ENCODE measurements at places on chromosomes 5 and 9.
A peak's percentile ranks its signal among the peaks of the same experiment; 100 is the strongest.

- peak; percentile 10 for DNase-seq
Observed at GRCh38 chr5:79689541-79690466, at the start of gene CMYA5. TSS of gene CMYA5 (plus strand) at chr5:79689836. CDS start at chr5:79689908, 72 bp downstream.

- DNase-seq = no peak
Observed at GRCh38 chr9:115416299-115416698, 298.3 kb upstream of the TNC start.

- DNase-seq = peak; percentile 43
Observed at GRCh38 chr9:129609486-129610212, 11.3 kb downstream of the C9orf50 start.

DNA sequence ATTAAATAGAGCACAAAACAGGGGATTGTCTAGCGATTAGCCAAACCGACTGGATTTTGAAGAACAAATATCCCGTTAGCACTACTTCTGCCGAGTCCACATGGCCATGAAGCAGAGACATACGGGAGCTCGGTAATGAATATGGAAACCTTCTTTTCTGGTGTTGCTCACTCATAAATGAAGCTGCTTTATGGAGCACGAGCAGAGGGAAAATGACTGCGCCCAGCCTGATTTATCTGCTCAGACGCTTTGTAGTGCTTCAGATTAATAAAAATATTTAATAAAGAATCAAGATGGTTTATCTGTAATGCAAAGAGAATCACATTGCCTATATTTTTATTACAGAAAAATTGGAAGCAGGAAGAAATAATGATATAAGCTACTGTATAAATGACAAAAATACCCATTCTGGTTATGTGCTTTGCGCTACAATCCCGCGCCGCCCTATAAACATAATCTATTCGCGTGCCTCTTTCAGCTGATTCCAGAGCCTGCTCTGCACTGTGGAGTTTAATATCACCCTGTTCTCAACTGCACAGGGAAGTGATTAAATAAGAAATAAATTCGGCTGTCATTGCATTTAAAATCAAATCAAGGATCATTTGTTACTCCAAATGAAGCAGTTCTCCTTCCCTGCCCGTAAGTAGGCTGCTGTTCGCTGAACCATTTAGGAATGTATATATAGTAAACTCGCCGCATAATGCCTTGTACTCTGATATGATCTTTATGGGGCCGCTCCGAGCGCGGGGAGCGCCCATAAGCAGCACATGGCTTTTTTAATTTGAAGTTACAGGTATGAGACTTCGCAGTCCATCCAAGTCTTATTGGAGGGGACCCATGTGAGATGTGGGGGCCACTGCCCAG, 22.3 kb upstream of the UBAC1 start:
- no peak for DNase-seq

DNA sequence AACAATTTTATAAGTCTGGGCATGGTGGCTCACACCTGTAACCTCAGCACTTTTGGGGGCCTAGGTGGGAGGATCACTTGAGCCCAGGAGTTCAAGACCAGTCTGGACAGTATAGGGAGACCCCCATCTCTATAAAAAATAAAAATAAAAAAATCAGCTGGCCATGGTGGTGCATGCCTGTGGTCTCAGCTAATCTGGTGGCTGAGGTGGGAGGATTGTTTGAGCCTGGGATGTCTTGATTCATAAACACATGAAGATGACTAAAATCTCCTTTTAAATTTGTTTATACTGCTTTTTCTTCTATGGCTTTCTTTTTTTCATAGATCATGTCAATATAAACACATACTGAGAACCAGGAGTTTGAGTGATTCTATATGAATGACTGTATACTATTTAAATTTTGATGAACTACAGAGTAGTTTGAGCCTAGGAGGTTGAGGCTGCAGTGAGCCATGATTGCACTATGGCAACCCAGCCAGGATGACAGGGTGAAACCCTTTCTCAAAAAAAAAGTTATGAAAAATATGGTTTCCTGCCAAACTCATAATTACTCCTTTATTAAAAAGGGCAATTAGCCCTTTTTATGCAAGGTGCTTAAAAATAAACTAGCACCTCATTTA, 14.2 kb downstream of the RIC1 start:
- DNase-seq = no peak
